Aorta (tissue), 5 donors: ENCODE measurements at places on chromosomes 6 and 20. TPM values are rescaled to one million over a fixed set of nuclear protein-coding genes. Genes with fewer than 3 reads are reported as not detected.

The SPATS1 gene
- total RNA-seq = not detected

GRCh38 chr20:45695496-45695895 lies 6.3 kb upstream of the WFDC13 start:
- H3K4me1 ChIP-seq = no peaks in the 10 kb centered on the region
- no peak overlapping the region for H3K4me3 ChIP-seq
- H3K36me3 ChIP-seq = no peaks in the 10 kb centered on the region
- no peaks in the 10 kb centered on the region for H3K27me3 ChIP-seq

- no peaks in the 10 kb centered on the region for H3K4me1 ChIP-seq
- H3K36me3 ChIP-seq = no peaks in the 10 kb centered on the region
- no peak overlapping the region for H3K4me3 ChIP-seq
- no peak overlapping the region for H3K27ac ChIP-seq
- DNase-seq = no peak
These were observed 89.8 kb upstream of the DST start for GRCh38 chr6:56732517-56732916.

DNA sequence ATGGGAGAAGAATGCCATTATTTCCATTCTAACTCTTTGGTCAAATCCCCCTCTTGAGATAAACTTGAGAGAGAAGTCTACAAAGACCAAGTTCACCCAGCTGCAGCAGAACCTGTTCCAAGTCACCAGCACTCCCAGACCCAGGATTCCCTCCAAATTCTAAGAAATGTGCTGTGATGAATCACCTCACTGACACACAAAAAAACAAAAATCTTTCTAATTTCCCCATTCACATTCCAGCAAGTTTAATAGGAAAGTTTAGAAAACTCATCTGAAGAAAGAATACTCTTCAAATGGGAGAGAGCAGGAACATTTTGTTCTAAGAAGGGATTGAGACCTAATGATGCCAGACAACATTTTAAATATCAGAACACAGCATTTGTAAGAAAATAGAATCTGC lies 213.6 kb upstream of the PLCB4 start:
- H3K4me3 ChIP-seq = no peak overlapping the region
- H3K27ac ChIP-seq = peak overlapping the region; percentile 79
- no peak for DNase-seq
- peaks cover 9% of the 10 kb centered on the region for H3K4me1 ChIP-seq

- H3K27me3 ChIP-seq = peaks cover 4% of the 10 kb centered on the region
- H3K4me1 ChIP-seq = no peaks in the 10 kb centered on the region
These were observed 40.3 kb upstream of the RALGAPA2 start for GRCh38 chr20:20752712-20753111.

DNA sequence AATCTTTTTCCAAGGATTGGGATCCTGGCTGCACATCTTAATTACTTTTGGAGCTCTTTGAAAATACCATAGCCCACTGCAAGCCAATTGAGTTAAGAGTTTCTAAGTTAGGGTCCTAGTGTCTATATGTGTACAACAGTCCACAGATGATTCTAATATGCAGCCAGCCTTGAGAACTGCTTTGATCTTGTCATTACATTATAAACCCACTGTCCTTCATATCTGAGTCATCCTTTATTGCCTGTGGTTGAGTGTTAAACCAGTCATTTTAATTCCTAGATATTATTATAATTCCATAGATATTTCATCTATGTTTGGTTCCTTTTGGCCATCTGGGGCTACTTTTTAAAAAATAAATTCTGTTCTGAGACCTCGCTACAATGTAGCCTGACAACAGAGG lies 24.1 kb downstream of the MCM8 start:
- no peaks in the 10 kb centered on the region for H3K4me1 ChIP-seq
- H3K27ac ChIP-seq = no peak overlapping the region
- H3K4me3 ChIP-seq = no peak overlapping the region

DNA sequence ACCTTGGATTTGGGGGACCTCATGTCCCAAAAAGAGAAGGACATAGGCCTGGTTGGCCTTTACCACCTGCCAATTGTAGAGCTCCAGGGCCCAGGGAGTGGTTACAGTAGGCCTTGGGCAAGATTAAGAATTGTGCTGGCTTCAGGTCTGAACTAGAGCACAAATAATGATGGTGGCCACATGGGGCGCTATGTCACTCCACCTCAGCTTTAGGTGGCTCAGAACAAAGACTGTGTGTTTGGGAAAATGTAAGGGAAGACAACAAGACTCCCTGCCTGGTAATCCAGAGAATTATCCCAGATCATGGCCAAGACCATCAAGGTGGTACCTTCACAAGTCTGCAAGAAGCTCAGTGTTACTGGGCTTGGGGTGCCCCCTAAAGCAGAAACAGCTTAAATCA lies 224.9 kb upstream of the OPRM1 start:
- H3K36me3 ChIP-seq = no peaks in the 10 kb centered on the region
- H3K4me1 ChIP-seq = no peaks in the 10 kb centered on the region
- no peak overlapping the region for H3K4me3 ChIP-seq
- no peak overlapping the region for H3K27ac ChIP-seq
